Amniotic stem cell (primary cell): ENCODE measurements at places on chromosomes 3 and 15.

DNA sequence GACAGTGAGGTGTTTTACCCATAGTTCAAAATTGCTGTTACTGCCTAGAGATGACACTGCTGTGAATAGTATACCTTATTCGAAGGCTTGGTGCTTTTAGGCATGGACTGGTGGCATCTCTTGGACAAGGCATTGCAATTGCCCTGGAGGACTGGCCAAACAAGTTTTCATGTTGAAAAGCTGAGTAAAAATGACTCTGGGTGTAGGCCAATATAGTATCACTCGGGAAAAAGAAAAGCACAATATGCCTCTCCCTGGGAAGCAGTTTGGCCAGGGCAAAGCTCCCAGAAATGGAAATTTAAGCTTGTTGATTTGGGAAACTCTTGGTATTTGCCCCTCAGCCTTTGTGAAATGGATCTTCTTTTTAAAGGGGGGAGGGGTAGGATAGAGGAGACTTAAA, 54.8 kb downstream of the ZNF609 start:
- DNase-seq = no peak

- DNase-seq = no peak
Measured at GRCh38 chr3:127000119-127000518, 17.2 kb downstream of the PLXNA1 start.

DNA sequence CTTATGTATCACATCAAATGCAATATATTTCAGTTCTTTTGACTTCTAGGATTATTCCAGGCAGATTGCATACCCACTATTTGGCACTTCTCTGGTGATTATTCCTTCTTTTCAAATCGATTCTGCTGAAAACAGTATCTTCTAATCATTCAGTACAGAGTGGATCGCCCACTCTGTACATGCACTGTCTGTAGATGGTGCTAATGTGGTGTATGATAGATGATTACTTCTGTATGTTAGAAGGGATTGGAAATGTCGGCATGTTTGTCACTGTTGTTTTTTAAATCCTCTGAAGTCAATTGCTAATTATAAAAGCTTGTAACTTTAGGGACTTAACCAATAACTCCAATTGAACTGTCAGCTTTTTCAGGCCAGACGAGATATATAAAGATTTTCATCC, 642.5 kb downstream of the GRM7 start:
- DNase-seq = no peak

GRCh38 chr3:37852097-37852496, 9.6 kb upstream of the CTDSPL start:
- DNase-seq = no peak

DNA sequence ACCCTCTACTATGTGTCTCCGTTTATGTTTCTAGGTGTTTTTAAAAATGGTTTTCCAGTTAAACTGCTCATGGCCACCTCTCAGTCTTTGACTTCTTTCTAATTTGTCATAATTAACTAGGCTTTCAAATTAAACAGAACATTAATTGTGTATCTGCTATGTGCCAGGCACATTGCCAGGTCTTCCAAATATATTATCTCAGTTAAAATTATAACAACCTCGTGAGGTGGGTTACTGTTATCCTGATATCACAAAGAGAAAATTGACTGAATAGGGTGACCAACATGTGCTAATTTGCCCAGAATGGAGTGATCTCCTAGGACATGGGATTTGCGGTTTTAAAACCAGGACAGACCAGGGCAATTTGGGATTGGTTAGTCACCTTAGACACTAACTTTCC, 222.4 kb upstream of the TLE3 start:
- no peak for DNase-seq

DNA sequence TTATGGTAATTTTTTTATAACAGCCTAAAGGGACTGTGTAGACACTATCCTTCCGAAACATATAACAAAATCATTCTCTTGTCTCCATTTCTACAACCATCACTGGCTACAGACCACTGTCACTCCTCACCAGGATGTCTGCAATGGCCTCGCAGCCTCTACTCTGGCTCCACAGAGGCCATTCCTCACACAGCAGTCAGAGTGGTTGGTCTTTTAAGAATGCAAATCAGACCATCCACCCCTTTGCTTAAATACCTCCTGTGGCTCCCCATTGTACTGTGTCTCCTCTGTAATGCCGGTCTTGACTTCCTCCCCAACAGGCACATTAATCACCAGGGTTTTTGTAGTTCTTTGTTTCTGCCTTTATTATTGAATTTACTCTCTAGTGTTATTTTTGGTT, 344.8 kb downstream of the ERC2 start:
- DNase-seq = no peak

DNA sequence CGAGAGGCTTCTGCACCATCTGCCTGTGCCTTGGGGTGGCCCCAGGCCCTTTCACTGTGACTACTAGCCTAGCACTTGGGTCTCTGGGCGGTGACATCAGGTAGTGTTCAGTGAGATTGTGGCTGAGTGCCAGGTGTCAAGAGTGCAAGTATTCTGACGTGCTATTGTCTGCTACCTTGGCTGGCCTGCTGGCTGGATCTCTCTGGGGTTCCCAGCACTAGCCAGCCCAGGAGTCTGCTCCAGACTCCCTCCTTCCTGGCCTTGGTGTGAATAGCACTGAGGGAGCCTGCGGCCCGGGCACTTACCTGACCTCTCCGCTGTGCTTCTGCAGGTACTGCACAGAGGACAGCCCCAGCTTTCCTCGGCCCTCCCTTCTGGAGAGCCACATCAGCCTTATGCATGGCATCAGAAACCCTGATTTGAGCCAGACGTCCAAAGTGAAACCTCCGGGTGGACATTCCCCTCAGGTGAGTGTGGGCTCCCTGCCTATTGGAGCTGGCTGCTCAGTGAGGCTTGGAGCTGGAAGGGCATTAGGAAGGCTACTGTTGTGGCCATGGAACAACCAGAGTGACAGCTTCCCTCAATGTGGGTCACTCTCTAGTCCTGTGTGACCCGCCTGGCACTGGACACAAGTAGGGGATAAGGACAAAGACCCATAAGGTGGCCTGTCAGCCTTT, 17.5 kb upstream of the ALPK3 start:
- DNase-seq = no peak

DNA sequence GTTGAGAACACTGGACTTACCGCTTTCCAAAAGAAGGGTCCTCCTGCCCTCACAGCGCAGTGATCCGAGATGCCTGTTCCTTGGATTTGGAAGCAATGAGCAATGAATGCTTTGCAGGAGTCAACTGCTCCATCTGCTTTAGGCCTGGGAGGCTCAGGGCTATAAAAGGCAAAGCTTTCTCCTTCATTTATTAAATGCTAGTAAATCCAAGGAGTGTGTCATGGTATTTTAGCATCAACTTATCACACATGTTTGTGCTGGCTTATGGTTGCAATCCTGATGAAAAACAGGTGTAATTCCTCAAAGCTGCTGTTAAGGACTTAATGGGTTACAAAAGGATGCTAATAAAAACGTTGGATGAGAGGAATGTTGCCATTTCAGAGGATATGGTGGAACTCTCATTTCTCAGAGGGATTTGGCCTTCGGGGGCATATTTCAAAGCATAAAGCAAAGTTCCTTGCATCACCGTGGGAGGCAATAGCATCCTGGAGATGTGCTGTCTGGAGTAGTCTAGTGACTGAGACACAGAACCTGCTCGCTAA, 158.5 kb upstream of the TPM1 start:
- no peak for DNase-seq

DNA sequence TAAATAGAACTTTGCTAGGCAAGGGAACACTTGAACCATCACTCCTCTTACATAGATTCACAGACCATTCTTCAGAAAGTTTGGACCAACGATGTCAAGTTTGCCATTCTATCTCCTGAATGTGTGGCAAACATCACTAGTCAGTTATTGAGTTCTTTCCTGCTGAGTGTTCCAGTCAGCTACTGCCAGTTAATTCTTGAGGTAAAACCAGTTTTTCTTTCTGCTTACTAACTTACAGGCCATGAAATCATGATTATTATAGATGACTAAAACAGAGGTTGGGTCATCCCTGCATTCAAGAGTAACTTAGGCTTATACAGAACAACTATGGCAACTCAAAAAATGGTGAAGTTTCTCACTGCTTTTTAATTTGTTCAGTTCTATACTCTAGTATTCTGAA, 88.2 kb downstream of the AP4E1 start:
- DNase-seq = peak; percentile 30
